ENCODE measurements at places on chromosomes 5 and 9. TPM values are rescaled to one million over a fixed set of nuclear protein-coding genes. Genes with fewer than 3 reads are reported as not detected.
A peak's percentile ranks its signal among the peaks of the same experiment; 100 is the strongest.

DNA sequence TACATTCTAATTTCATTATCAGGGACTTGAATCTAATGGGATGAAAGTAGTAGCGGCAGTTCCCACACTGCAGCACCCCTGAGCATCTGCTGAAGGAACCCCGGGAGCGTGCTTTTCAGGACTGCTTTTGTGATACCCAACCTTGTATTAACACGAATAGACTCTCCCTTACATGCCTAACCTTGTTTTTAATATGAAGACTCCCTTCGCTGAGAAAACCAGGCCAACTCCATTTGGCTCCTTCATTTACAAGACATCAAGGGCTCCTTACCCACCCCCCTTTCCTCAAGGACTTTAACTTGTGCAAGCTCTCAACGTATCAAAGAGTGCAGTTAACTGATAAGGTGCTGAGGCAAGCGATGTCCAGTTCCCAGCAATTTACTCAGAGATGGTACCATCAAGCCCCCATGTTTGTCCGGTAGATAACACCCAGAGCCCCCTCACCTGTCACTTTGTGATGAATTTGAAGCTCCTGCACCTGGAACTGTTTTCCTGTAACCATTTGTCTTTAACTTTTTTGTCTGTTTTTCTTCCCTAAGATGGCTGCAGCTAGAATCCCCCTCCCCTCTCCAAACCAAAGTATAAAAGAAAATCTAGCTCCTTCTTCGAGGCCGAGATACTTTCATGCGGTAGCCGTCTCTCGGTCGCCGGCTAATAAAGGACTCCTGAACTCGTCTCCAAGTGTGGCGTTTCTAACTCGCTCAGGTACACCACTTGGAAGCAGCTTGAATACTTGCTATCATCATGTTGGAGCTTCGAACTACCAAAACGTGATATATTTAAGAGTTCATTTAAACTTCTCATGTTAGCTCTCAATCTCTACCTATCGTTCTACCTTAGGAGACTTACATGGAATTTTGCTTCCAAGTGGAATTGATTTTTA, 10.7 kb downstream of the HNRNPH1 start:
- peaks cover 94% of the 10 kb centered on the region for H3K36me3 ChIP-seq
- peaks cover 6% of the 10 kb centered on the region for H3K4me1 ChIP-seq
- H3K27me3 ChIP-seq, result no peaks in the 10 kb centered on the region
- DNase-seq, result no peak
- peak overlapping the region; percentile 61 for H3K27ac ChIP-seq

Gene IRGM
- total RNA-seq, result 0.24 TPM

- no peak within 1 kb of the TSS for H3K4me3 ChIP-seq
- no peaks in the 10 kb centered on the region for H3K36me3 ChIP-seq
- no peak within 1 kb of the TSS for H3K27ac ChIP-seq
- H3K27me3 ChIP-seq, result peaks cover 9% of the 10 kb centered on the region
- no peak for DNase-seq
- H3K4me1 ChIP-seq, result no peaks in the 10 kb centered on the region
These were observed at the start of gene SH3TC2 for GRCh38 chr5:149063017-149063687. SH3TC2 (minus strand) TSS chr5:149063062; CDS start chr5:149063022, 40 bp downstream.

- H3K27me3 ChIP-seq, result no peaks in the 10 kb centered on the region
- H3K4me3 ChIP-seq, result no peak overlapping the region
- peaks cover 19% of the 10 kb centered on the region for H3K36me3 ChIP-seq
- peak overlapping the region; percentile 46 for H3K27ac ChIP-seq
These were observed 93.5 kb downstream of the PLPP1 start for GRCh38 chr5:55441107-55441771.

DNA sequence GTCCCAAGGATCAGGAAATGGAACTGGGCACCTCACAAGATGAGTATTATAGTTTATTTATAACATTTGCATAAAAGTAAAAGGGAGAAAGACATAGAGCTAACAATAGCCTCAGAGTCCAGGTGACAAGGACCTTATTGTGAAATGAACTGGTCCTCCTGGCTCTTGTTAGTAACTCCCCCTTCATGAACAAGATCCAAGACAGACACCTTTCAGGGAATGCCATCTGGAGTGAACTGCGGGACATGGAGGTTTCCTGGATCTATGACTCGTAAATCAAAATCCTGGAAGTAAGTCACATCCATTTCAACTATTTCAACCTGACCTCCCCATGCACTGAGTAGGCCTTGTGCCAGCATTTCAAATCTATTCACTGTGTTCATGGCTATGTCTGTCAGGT, 129.5 kb upstream of the GAS1 start:
- no peak overlapping the region for H3K4me3 ChIP-seq
- DNase-seq, result no peak
- no peaks in the 10 kb centered on the region for H3K4me1 ChIP-seq
- H3K27ac ChIP-seq, result no peak overlapping the region
- no peaks in the 10 kb centered on the region for H3K36me3 ChIP-seq
- H3K27me3 ChIP-seq, result no peaks in the 10 kb centered on the region

DNA sequence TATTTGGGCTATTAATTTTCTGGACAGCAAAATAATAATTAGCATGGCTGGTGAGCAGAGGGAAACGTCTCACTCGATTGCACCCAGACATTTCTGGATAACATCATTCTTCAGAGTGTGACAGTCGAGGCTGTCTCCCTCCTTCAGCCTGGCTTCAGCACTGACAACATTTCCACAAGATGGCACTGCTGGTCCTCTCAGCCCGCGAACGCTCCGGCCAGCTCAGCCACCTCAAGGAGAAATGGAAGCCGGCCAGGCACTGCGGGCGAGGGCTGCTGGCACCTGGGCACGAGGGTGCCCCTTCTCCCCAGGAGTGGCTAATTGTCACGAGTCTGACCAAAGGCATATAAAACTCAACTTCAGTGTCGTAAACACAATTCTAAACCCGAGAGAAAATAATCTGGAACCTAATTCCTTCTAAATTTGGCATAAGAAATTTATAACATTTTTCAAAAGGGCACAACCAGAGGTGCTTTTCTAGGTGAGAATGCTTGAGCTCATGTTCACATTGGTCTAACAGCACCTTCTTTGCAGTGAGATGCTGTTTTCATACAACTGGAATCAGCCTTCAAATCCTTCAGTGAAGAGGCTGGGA, 65.9 kb downstream of the DAP start:
- H3K27me3 ChIP-seq, result no peaks in the 10 kb centered on the region
- no peak for DNase-seq
- peaks cover 16% of the 10 kb centered on the region for H3K36me3 ChIP-seq

DNA sequence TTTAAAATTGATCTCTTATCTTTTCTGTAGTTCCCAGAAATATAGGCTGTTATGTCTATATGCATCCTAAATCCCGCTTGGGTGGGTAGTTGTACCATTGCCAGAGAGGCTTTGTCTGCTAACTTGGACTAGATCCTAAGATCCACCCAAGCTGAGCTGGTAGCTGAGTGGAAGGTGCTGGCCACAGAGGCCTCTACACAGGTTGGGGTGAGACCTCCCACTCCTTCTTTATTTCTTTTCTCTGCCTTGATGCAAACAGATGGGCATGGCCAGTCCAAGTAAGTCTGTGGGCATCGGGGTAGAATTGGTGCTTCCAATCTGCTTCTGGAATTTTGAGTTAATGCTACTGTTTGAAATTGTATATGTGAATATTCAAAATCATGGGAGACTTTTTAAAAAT, 14.4 kb upstream of the GADD45G start:
- no peak overlapping the region for H3K27ac ChIP-seq
- peaks cover 14% of the 10 kb centered on the region for H3K27me3 ChIP-seq
- no peaks in the 10 kb centered on the region for H3K36me3 ChIP-seq
- H3K4me3 ChIP-seq, result no peak overlapping the region
- H3K4me1 ChIP-seq, result no peaks in the 10 kb centered on the region
- DNase-seq, result no peak

DNA sequence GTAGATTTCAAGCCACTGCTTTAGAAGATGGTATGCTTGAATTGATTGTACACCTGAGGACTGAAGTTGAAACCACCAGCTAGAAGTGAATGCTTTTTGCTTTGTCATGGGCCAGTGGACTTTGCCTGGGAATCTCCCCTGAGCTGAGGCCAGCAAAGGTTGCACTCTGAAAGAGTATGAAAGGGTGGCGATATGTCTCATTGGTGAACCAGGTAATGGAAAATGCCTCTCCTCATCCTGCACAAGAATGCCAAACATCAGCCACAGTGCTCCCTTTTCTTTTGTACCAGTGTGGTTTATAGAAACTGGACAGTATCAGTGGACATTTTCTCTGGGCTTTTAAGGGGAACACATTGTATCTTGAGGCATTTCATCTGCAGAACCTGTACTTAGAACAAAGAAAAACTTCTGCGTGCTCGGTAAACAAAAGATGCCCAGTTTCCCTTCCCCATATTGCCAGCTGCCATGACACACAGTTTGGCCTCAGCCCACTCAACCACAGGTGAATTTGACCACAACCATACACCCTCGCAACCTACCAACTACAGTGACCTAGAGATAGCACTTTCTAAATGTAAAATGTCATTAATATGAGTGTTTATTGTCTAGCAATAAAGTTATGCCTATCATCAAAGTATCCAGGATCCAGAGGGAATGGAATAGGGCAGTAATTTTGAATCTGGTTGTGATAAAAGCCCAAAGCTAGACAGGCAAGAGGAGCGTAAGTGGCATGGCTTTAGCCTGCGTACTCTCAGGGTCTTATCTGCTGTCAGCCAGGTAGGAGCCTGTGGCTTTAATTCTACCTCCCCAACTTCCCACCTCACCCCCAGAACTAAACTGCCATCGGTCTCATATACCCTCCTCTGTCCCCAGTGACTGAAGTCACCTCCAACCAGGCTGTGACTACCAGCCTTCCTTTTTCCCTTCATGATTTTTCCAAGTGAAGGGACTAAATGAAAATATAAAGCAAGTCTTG, 79.5 kb upstream of the LHFPL2 start:
- H3K4me3 ChIP-seq, result peak overlapping the region; percentile 62
- H3K27ac ChIP-seq, result peak overlapping the region; percentile 87
- H3K4me1 ChIP-seq, result peaks cover 78% of the 10 kb centered on the region

Gene LCN9
- not detected for total RNA-seq

DNA sequence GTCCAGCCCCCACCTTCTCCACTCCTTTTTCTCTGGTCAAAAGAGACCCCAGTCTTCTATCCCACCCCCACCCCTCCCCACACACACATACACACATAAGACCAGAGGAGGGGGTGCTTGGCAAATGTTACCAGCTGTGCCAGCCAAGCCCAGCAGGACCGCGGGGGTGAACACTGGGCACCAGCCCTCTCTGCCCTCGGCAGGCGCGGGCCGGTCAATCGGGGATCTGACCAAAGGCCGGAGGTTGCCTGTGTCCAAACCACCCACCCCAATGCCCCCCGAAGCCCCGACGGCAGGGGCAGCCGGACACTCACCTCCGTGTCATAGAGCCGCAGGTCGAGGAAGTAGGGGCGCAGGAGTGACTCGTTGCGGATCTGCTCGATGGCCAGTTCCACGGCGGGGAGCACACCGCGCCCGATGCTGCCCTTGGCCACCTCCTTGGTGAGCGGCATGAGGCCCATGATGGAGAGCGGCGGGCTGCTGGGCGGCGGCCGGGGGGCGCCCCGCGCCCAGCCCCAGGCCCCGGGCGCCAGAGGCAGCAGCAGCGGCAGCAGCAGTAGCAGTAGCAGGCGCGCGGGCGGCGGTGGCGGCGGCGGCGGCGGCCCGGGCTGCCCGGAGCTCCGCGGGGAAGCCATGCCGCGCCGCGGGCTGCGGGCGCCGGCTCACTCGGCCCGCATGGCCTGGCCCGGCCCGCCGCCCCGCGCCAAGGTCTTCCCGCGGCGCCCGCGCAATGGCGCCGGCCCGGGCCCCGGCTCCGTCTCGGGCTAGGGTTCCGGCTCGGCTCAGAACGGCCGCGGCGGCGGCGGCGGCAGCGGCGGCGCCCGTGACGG, 417 bp downstream of the GABBR2 start:
- H3K27ac ChIP-seq, result no peak overlapping the region
- H3K36me3 ChIP-seq, result no peaks in the 10 kb centered on the region
- H3K4me3 ChIP-seq, result no peak overlapping the region
- no peak for DNase-seq
- H3K4me1 ChIP-seq, result peaks cover 12% of the 10 kb centered on the region

DNA sequence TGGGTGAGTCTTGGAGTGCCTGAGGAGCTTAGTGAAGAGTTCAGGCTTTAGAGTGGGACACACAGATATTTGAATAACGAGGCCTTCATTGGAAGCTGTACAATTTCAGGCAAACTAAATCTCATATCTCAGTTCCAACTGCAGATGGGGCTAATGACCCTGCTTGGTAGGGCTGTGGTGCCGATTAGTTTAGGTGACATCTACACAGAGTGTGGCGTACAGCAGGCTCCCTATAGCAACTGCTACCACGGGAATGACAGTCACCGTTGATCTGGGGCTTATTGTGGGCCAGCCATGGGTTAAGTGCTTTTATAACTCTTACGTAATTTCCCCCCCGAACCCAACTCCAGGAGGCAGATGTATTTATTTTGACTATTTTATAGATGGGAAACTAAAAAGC, 70.8 kb downstream of the FAT2 start:
- no peak overlapping the region for H3K4me3 ChIP-seq
- DNase-seq, result no peak
- H3K27me3 ChIP-seq, result peaks cover 4% of the 10 kb centered on the region
- H3K27ac ChIP-seq, result no peak overlapping the region
- no peaks in the 10 kb centered on the region for H3K36me3 ChIP-seq

DNA sequence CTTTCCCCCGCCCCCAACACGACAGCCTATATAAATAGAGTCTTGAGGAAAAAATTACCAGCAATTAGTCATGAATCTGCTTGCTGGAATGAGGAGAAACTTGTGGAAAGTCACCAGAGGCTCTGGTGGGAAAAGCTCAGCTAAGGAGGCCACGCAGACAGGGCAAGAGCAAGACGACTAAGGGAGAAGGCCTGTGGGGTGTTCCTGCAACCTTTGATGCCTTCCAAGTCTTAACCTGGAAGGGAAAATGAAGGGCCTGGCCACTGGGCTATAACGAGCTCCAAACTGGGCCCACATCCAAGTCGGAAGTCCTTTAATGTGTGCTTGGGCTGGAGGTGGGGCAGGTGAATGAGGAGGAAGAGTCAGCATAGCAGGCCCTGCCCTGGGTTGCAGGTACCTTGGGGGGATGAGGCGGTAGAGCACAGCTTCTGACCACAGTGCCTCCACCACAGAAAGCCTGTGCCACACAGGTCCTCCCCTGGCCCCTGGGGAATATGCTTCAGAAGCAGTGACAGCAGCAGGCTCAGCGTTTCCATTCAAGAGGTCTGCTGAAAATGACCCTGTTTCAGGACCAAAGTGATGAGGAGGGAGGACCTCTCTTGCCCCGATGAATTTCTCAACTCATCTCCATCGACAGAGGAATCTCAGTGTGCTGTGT, 92.8 kb upstream of the LRRTM2 start:
- H3K4me1 ChIP-seq, result no peaks in the 10 kb centered on the region
- no peak overlapping the region for H3K4me3 ChIP-seq
- no peaks in the 10 kb centered on the region for H3K36me3 ChIP-seq
- no peak overlapping the region for H3K27ac ChIP-seq
- DNase-seq, result no peak

DNA sequence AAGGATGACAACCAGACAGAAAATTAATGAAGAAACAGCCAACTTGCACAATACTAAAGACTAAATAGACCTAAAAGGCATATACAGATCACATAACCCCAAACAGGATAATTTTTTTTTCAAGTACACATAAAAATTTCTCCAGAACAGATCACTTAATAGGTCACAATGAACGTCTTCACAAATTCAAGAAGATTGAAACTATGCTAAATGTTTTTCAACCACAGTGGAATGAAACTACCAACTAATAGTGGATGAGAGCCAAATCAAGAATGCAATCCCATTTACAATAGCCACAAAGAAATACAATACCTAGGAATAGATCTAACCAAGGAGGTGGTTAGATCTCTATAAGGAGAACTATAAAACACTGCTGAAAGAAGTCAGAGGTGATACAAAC, 145.8 kb downstream of the TMEM232 start:
- no peaks in the 10 kb centered on the region for H3K4me1 ChIP-seq
- H3K4me3 ChIP-seq, result no peak overlapping the region
- no peak for DNase-seq
- H3K36me3 ChIP-seq, result no peaks in the 10 kb centered on the region

Gene FAM78A
- 22.9 TPM for total RNA-seq

Gene ADGRD2
- total RNA-seq, result not detected
